ENCODE measurements at places on chromosomes 6 and 20. TPM values are rescaled to one million over a fixed set of nuclear protein-coding genes. Genes with fewer than 3 reads are reported as not detected.

DNA sequence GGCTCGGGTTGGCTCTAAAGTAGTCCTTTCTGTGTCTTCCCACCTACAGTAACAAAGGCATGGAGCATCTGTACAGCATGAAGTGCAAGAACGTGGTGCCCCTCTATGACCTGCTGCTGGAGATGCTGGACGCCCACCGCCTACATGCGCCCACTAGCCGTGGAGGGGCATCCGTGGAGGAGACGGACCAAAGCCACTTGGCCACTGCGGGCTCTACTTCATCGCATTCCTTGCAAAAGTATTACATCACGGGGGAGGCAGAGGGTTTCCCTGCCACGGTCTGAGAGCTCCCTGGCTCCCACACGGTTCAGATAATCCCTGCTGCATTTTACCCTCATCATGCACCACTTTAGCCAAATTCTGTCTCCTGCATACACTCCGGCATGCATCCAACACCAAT lies 291.2 kb downstream of the ESR1 start:
- no peak for DNase-seq

GRCh38 chr20:13610184-13610583 lies 28.5 kb downstream of the TASP1 start:
- no peak for DNase-seq

DNA sequence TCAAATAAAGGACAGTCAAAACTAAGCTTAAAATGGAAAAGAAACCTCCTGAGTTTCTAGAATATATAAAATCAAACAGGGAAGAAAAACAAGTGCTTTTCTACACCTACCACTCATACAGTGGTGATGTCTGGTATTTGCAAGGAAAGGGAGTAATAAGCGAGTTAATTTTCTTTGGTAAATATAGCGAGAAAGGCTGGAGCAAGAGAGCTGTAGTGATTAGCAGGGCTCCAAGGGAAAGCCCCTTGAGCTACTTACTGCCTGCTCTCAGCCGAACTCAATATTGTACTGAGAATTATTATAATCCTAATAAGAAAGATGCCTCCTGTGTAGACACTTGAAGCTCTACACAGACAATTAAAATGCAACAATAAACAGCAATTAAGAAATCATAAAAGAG lies 296.3 kb downstream of the LAMA2 start:
- DNase-seq = no peak

DNA sequence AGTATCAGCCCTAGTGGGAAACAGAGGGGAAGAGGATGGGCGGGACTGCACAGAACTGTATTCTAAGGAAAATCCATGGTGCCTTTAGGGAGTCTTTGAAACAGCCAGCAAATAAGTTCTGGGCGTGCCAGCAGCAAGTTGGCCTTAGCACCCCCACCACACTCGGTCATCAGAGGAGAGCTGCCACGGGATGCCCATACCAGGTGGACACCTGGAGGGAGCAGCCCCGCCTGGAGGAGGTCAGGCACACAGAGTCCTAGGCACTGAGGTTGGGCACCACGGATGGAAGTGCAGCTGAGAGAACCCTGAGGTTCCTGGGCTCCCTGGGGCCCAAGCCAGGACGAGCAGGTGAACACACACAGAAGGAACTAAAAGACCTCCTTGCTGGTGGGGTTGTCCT lies 180.8 kb upstream of the PROKR2 start:
- no peak for DNase-seq

GRCh38 chr20:57851796-57852195 lies 142.0 kb upstream of the PMEPA1 start:
- peak; percentile 90 for DNase-seq

DNA sequence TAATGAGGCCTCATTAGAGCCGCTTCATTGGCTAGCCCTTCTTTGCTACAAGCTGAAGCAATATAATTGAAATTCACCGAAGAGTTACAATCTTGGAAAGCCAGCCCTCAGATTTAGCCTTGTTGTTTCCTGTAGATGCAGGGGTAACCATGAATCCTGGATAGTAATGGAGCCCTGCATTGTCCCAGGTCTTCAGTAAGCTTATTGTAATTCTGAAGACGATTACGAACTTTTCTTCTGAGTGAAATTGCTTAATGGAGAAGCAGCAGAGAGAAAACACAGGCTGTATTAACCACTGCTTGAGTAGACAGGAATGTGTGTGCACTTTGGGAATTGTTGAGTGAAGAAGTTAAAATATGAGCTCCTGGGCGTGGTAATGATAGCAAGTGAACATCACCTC lies 26.3 kb upstream of the NAA20 start:
- DNase-seq = no peak

GRCh38 chr6:38370653-38371601 lies 268.8 kb downstream of the BTBD9 start:
- no peak for DNase-seq

GRCh38 chr20:43658069-43658722 lies 8.7 kb upstream of the MYBL2 start:
- DNase-seq = peak; percentile 81

DNA sequence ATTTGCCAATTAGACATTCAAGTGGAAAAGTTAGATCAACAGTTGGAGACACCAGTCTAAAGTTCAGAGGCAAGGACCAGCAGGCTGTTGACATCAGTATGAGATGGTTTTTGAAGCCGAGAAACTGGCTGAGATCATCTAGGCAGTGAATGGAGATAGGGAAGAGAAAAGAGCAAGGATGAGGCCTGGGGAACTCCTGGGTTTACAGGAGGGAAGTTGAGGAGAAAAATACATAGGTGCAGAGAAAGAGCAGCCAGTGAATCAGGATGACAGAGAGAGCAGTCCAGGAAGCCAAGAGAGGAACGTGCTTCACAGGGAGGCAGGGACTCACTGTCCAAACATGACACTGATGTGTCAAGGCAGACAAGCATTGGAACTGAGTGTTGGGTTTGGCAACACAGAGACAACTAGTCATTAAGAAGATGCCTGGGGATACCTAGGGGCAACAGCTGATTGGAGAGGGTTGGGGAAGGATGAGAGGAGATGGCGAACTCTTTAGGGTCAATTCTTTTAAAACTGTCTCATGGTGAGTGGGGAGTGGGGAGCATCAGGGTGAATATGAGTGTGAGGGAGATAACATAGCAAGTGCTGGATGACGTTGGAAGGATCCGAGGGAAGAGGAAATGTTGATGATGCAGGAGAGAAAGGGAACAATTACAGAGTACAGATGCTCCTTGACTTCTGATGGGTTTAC lies 13.2 kb upstream of the SALL4 start:
- no peak for DNase-seq

DNA sequence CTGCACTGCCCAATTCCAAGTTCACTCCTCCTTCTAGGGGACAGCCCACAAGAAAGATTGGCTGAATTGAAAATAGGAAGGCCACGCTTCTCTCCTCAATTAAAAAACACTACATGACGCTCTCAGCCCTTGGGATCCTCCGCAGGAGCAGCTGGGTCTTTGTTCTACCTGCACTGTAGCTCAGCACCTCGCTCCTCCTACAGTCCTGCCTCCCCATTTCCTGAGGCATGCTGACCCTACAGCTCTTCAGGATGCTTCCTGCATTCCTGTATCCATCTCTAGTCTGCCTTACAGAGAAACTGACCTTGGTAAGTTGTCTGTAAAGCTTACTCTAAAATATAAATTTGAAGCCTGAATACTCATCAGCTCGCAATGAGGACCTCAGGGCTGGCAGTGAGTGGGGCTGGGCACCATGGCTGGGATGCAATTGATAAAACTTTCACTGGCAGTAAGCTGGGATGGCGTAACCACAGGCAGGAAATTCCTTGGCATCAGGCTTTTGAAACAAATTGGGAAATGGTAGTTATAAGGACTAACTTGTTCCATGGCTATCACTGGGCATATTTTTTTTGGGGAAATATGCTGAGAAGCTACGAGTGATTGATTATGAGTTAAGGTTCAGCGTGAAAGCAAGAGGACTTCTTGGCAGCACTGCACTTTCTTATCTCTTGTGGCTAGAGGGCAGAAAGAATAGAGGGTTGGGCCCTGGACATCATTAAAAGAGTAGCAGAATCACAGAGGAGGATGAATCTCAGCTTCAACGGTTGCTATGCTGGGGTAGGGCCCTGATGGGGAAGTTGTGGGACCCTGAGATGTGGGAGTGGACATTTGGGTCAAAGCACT lies 11.7 kb upstream of the SIRPB1 start:
- DNase-seq = peak; percentile 72

DNA sequence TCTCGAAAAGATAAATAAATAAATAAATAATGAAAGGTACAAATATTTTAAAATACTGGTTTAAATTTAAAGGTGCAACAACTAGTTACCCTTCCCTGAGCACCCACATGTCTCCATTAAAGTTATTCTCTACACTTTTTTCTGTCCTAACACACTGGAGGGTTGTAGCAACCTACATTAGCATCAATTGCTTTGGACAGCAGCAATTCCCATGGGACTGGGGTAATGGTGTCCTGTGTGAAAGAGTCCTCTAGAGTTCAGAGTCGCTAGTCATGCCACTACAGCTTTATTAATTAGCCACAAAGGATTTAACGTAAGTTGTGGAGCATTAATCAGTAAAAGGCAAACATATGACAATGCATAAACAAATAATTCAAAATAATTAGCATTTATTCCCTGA lies 14.1 kb upstream of the CD24 start:
- DNase-seq = no peak

DNA sequence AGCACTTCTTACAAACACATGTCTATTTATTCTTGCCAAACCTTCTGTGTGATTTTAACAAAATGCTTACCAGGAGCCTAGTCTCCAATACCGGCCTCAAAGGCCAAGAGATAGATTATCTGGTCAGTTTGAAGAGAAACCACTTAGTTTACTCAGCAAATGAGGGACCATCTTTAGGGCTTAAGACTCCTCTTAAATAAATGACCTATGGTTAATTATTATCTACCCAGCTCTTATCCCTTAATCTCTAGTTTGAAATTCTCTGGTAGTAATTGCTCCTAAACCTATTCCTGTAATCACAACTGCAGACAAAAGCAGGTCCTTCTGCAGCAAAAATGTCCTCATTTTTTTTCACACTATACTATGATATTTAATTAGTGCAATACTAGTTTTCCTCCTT lies 301.8 kb downstream of the KIF16B start:
- DNase-seq = no peak

DNA sequence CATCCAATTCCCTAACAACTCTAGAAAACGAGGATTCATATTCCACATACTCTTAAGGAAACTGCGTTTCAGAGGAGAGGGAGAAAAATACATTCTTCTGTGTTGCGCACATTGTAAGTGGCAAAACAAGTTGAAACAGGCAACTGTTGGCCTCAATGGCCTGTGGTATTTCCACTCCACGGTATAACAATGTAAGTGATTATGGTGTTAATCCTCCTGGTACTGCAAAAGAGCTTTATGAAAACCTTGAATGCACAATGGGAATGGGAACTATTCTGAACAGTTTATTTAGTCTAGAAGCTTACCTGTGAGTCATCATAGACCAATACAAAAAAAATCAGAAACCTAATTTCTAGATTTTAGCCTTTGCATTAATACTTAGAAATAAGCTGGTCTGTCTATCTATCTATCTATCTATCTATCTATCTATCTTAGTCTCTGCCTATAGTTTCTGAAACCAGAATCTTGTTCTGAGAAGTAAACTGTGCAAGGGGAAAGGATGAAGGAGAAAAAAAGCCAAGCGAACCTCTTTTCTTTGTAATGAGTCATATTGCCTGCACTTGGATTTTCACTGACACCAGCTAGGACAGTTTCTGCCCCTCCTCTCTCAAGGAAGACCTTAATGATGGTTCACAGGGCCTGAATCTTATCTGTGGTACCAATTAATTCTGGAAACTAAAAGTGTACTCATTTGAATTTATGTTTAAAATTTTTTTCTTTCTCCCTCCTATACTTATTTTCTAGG lies 101.5 kb downstream of the RNF144B start:
- no peak for DNase-seq

DNA sequence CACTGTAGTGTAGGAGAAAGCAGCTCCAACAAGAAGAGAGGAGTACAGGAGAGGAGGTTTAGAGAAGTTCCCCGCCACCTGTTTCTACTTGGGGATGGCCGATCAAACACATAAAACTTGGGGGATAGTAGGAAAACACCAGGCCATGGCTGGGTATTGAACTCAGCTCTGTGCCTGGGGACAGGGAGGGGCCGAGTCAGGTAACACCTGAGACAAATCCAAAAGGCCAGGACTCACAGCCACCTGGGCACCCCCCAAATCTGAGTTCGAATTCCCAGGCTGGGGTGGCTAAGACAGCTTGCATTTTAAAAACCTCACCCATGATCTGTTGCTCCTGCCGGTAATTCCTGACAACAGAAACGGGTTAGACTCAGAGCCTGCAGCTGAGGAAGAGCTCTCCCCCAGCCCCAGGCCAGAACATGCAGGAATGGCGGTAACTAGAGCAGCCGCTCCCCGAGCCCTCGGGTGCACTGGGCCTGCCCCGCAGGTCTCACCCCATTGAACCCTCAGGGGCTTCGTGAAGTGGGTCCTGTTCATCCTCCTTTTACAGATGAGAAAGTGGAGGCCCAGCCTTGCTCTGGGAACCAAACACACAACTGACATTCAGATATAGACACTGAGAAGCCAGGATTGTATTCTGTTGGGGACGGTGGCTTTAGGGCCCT lies 61.0 kb downstream of the TCP11 start:
- DNase-seq = no peak

DNA sequence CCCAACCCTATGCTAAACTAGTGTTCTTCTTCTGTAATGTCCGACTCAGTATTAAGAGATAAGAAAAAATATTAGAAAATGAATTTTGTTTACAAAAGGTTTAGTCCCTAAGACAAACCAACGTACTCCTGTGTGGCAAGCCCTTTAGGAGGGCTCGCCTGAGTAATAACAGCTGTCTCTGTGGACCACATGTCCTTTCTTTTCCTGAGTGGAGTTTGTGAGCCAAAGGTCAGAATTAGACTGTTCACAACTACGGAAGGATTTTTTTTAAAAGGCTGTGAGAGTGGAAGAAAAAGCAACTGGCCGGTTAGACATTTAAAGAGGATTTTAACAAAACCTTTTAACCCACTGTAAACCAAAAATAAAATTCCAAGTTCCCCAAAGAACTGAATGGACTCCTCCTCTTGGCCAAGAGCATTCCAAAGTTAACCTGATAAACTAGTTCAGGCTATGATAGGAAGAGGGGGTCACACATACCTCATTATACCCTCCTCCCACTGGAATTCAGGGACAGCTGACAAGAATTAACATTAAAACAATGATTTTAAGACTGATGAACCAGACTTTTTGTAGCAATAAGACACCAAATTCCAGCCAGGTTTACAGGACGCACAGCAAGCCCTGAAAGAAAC lies 43.5 kb downstream of the FAM184A start:
- no peak for DNase-seq

GRCh38 chr6:83852528-83853177 lies 507 bp upstream of the RIPPLY2 start:
- DNase-seq = no peak

- peak; percentile 64 for DNase-seq
These were observed 790 bp downstream of the TOX2 start for GRCh38 chr20:43915211-43916072.

GRCh38 chr6:150528648-150529285 lies 70.9 kb upstream of the PLEKHG1 start:
- no peak for DNase-seq

The TJAP1 gene
- total RNA-seq = 7.8 TPM

The LY6G6D gene
- not detected for total RNA-seq

The DDO gene
- total RNA-seq = 5.5 TPM

The TP53TG5 gene
- not detected for total RNA-seq

The TMC2 gene
- total RNA-seq = not detected

The ZKSCAN4 gene
- total RNA-seq = 5.0 TPM

The TSBP1 gene
- total RNA-seq = not detected

The HTR1B gene
- 0.68 TPM for total RNA-seq
